Activated naive CD4-positive, alpha-beta T cell (primary cell): ENCODE measurements at places on chromosomes 16 and 17.

DNA sequence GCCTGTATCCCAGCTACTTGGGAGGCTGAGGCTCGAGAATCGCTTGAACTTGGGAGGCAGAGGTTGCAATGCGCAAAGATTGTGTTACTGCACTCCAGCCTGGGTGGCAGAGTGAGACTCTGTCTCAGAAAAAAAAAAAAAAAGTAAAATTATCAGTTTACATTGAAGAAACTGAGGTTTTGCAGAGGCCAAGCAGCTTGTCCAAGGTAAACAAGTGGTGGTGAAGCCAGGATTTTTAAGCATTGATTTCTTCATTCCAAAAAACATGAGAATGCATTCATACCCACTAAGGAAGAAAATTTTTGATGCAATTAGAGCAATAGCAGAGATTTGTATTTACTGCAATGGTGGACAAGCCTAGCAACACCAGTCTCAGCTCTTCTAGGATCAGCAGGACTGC is 52.7 kb downstream of the CENPV start:
- DNase-seq = no peak

DNA sequence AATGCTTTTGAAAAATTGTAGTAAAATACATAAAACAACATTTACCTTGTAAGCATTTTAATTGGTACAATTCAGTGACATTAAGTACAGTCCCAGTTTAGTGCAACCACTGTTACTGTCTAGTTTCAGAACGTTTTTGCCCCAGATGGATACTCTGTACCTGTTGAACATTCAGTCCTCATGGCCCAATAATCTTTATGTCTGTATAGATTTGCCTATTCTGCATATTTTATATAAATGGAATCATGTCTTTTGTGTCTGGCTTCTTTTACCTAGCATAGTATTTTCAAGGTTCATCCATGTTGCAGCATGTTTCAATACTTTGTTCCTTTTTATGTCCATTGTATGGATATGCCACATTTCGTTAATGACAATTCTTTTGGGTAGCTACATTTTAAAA is 37.2 kb downstream of the TENT4B start:
- DNase-seq = no peak

DNA sequence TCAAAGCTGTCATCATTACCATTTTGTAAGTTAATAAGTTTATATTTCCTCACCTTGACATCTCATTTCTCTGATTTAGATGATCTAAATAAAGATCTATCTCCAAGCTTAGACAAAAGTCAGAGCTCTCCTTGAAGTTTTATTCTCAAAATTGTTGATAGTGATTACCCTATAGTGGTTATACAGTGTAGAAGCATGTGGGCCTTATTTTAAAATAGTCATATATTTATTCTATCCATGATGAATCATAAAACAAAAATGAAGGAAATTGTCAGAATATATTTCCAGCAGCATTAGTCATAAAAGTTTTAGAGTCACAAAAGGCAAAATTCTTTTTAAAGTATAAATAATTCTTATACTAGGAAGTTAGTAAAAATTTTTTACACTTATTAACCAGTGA is 49.0 kb downstream of the RHOT1 start:
- no peak for DNase-seq

- no peak for DNase-seq
These were observed 4.4 kb downstream of the PDIA2 start for GRCh38 chr16:287298-287811.

DNA sequence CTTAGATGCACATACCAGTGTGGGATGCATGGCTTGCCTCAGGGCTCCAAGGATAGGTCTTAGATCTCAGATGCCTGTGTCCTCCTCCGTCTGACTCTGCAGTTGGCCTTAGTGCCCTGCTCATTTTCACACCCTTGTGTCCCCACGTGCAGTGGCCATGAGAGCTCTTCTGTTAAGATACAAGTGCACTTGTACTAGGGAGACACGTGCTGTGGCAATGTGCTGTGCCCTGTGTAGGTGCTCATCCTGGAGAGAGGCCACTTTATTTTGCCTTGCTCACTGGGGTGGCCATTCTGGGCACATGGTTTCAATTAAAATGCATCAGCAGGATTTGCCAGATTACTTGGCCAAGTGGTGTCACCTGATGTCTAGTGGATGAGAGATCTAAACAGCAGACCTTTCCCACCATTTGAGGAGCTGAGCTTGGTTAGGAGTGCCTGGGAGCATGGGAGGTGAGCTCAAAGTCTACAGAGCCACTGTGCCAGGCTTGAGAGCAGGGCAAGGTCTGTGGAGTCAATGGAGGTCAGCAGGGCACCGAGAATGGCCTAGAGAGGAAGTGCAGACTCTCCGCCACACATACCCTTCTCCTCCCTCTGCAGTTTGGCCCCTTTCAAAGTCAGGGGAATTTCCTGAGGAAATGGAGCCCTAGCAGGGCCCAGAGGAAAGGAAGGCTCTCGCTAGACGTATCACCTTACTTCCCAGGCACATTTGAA is 25.2 kb upstream of the SMPD3 start:
- DNase-seq = no peak

DNA sequence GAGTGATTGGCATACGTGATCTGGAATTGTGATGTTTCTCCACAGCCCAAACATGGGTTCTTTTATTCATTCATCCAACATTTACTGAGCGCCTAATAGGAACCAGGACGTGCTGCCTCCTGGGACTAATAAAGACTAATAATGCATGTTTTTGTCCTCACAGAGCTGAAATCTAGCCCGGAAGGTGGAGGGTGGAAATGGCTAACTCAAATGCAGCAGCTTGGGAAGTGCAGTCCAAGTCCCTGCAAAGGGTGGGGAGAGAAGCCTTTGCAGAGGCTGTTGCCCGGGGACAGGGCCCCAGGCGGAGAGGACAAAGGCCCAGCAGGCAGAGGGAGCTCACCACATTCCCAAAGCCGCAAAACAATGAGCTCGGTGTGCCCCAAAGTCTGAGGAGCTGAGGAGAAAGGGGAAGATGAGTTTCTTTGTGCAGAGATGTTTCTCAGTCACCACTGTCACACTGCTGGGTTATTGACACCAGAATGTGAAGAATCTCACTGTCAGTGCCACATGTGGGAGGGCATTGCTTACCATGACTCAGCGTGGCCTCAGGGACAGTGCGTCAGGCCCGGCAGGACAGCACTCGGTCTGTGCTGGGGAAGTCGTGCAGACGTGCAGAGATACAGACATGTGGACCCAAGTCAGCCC is 118.2 kb upstream of the CHMP6 start:
- DNase-seq = no peak

DNA sequence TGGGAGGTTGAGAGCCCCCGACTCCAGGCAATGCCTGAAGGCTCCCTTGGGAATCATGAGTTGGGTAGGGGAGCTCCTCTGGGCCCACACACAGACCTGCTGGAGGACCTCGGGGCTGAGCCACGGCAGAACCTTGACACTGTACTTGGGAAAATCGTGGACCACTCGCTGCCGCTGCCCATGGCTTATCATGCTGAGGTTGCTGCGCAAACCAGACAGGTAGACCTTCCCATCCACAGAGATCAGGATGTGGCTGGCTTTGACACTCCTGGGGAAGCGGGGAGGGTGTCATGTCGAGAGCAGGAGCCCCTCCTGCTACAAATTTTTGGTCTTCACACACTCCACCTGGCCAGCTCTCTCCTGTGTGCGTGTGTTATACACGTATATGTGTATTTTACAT is 7.2 kb upstream of the LIMD2 start:
- no peak for DNase-seq

GRCh38 chr16:67284699-67285646 is 5.6 kb downstream of the PLEKHG4 start:
- DNase-seq = no peak

DNA sequence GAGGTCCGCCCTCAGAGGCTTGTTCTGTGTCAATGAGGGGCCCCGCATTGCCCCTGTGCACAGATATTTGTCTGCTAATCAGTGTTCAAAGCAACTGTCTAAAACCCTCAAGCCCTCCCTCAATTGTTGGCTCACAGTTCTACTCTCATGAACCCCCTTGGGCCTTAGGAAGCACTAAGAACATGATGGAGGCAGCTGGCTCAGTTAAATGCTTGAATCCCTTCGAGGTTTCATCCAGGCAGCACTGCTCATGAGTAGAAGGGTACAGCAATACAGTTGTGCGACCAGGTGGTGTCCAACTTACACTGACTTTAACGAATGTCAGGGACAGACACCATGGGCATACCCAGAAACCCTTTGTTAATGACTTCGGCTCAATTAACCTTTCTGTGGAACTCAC is 89.2 kb upstream of the WSCD1 start:
- no peak for DNase-seq

GRCh38 chr17:82272495-82273326 is 789 bp downstream of the CSNK1D start:
- DNase-seq = no peak

DNA sequence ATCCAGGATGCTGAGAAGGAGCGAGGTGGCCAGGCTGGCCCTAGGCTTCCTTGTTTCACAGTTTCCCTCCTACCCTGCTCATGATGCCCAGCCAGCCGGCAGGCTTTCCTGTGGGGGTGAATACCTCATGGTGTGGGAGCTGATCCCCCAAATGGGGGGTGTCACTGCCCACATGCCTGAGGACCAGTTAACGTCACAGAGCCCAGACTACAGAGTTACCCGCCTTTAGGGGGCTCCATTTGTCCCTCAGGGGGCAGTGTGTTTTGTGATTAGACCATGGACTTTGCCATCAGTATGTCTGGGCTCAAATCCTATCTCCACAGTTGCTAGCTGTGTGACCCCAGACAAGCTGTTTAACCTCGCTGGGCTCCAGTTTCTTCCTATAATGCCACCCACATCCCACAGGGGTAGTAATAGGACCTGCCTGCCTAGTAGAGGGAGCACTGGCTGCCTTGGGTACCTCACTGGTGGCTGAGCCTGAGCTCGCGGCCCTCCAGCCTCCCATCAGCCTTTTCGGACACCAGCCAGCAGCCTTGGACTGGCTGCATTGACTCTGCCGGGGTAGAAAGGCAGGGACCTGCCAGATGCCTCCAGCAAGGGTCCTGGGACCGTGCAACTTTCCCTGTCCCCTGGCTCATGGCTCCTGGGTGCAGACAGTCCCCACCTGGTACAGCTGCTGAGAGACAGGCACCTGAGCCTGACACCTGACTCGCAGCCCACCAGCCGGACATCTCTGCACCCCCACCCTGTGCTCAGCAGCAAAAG is 87.5 kb upstream of the GSE1 start:
- DNase-seq = no peak

- no peak for DNase-seq
These were observed 3.3 kb upstream of the ABCA9 start for GRCh38 chr17:69064001-69064400.

GRCh38 chr16:74922150-74923138 is 62.5 kb downstream of the WDR59 start:
- no peak for DNase-seq

DNA sequence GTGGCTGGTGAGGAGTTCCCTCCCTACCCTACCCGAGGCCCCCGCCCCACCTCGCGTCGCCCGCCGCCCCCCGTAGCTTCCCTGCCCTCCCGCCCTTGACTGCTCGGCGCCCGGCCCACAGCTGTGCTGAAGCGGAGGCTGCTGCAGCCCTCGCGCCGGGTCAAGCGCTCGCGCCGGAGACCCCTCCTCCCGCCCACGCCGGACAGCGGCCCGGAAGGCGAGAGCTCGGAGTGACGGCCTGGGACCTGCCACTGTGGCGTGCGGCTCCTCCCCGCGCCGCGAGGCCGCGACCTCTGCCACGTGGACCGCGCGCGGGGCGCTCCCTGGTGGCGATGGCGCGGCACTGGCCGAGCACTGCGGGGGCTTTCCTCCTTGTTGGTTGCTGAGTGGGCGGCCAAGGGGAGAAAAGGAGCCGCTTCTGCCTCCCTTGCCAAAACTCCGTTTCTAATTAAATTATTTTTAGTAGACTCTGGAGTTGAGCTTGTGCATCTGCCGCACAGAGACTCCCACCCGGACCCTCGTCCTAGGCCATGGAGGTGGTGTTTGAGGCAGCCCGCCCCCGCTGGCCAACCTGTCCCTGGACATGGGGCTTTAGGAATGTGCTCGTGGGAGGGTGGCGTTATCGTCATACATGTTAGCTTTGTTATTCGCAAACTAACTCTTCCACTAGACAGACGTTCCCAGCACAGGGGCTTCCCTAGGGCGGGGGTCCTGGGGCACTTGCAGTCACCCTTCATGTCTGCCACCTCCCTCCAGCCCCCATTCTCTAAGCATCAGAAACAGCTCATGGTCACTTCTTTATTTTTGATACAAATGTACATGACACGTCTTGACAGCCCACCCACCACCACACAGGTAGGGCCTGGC is 4.4 kb downstream of the TP53I13 start:
- DNase-seq = no peak

GRCh38 chr16:70476272-70477020 is 22.1 kb downstream of the FCSK start:
- DNase-seq = no peak

GRCh38 chr17:71666047-71666446 is 454.8 kb upstream of the SOX9 start:
- no peak for DNase-seq

DNA sequence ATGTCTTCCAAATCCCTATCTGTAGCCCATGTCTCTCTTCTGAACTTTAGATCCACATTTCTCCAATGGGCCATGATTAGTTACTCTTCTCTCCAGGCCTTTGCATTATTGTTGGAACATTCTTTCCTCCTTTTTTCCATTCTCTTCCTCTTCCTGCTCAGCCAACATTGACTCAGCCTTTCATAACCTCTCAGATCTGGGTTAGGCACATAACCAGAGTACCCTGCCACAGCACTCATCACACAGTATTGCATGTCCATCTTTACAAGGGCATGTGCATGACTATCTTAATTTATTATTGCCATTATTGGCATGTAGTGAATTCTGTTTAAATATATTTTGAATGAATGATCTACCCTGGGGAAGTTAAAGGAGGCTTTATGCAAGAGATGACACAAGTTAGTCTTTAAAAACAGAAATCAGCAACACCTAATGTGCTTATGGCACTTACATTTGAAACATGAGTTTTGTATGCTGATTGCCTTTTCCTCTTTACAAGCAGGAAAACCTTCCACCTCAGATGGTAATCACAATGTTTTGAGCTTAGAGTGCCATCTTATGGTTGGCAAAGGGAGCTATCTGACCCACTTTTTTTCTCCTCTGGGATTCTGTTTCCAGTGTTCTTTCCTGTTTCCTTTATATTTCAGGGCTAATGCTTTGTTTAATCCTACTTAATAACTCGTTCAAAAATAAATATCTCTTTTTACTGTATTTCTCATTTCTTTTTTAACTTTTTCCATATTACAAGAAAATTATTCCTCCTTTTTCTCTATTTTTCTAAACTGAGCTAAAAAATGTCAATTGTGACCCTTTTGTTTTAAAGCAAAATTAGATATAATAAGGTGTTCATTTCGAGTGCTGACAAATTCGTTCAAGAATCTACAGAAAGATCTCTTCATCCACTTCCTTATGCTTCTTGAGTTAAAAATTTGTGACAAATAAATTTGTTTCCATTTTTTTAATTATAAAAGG is 151.0 kb upstream of the RBL2 start:
- no peak for DNase-seq

DNA sequence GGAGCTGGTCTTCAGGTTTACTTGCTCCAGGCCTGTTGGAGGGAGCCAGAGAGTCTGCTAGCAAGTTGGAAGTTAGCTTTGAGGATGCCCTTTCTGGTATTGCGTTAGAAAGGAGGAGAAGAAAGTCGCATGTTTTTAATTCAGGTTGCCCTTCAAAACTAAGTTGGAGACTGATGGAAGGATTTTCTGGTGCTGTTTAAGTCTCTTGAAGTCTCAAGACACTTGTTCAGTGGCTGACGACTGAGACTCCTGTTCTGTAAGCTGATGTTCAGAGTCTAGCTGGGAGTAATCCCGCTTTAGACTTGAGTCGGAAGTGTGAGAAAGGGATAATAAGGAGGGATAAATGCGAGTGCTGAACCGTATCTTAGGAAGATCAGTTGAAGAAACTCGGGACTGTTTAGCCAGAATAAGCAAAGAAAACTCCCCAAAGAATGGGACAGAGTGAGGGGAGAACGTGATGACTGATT is 740 bp downstream of the AATF start:
- no peak for DNase-seq
